ENCODE measurements at places on chromosomes 3 and 15.

DNA sequence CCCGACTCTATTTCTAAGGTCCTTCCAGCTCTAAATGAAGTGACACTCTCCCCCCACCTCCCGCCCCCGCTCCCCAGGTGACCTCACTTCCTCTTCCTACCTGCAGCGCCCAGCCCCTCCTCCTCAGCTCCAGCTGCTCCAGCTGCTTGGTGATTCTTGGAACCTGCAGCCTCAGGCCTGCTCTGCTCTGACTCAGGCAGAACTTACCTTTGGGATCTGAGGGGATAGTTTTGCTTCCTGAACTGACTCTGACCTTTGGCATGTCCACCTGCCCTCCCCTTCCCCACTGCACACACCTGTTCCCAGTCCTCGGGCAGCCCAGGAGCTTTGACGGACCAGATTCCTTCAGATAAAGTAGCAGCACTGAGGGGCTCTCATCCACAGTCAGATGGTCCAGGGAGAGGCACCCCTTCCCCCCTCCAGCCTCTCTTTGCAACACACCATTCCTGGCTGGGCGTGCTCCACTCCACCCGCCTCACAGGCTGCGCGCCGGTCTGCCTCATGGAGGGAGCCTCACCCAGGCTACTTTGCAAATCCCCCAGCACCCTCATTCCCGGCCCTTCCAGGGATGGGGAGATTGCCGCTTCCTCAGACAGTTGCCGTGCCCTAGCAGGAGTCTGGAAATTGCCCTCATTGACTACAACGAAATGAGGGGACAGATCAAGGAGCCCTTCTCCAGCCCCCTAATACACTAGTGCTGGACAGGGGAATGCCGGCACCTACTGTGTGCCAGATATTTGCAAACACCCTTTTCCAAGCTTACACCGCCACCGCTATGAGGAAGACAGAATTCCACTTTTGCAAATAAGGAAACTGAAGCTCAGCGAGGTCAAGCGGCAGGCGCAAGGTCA lies 692 bp upstream of the C15orf39 start:
- peak; percentile 45 for DNase-seq

DNA sequence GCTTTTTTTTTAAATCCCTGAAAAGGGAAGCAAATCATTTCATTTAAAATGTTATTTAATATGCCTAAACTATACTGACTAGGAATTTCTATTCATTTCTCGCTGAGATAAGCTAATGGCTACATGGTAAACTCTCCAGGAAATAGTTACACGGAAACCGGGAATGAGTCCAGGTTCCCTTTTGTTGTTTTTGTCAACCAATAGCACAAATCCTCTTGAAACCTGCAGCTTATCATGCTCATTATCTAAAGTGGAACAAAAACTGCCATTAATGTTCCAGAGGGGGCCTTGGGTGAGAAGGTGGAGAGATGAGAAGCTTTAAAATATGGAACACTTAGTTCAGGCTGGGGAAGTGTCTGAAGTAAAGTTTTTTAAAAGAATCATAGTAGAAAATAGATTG lies 113.5 kb upstream of the ALCAM start:
- DNase-seq: no peak

DNA sequence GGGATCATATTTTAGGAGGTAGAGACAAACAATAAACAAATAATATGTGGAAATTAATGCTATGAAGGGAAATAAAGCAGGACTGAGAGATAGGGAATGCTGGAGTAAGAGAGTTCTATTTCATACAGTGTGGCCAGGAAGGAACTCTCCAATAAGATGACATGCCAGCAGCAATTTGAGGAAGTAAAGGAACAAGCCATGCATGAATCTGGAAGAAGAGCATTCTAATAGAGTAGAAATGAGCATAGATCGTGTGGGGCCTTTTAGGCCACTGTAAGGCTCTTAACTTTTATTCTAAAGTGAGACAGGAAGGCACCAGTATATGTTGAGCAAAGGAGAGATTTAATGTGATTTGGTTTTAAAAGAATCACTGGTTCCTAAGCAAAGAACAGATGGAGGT lies 126.3 kb downstream of the DMXL2 start:
- no peak for DNase-seq

- no peak for DNase-seq
These were observed 317.0 kb upstream of the DCBLD2 start for GRCh38 chr3:99218468-99218867.

DNA sequence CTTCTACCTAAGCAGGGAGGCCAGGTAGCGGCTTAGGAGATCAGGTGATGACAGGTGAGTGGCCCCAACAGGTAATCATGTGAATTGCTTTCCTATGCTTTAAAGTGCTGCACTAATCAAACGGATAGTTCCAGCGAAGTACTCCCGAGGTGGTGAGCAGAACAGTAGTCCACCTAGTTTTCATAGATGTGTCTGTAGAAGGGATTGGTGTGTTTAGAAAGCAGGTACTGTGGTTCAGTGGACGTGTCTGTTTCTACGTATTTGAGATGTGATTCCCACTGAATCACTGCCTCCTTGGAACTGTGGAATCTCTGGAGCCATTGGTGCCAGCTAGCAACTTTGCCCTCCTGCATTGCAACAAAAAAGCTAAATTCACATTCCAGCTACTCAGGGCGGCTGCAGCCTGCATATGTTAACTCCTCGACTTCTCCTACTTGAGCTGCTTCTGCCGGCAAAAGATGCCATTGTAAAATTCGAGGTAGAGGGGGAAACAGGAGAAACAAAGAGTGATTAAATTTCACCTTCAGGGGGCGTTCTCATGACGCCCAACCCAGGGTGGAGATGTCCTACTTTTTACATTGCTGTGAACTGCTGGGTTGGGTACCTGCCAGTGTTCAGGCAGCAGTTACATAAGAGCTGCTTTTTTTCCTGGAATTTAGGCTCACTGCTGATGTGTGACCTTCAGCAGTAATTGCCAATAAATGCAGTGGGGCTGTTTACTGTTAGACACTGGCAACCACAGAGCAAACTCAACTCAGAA lies 227.3 kb downstream of the ITPR1 start:
- no peak for DNase-seq

DNA sequence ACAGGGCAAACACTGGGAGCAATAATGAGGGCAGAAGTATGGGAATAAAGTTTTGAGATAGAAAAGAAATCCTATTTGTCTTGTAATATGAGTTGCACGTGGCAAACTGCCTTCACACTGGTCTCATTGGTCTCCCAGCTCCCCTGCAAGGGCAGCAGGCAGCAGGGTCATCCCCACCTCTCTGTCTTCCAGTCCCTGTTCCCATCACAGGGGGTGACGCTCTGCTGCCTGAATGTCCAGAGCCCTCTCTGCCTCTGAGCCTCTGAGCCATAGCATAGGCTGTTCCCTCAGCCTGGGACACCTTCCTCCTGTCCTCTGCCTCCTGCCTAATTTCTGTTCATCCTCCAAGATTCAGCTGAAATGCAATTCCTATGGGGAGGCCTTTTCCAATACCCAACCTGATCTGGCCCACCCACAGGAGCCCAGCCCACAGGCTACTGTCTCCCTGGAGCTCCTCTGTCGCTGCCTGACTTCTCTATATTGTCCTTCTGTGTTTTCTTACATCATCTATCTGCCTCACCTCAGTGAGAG lies 12.1 kb upstream of the SKOR1 start:
- no peak for DNase-seq

DNA sequence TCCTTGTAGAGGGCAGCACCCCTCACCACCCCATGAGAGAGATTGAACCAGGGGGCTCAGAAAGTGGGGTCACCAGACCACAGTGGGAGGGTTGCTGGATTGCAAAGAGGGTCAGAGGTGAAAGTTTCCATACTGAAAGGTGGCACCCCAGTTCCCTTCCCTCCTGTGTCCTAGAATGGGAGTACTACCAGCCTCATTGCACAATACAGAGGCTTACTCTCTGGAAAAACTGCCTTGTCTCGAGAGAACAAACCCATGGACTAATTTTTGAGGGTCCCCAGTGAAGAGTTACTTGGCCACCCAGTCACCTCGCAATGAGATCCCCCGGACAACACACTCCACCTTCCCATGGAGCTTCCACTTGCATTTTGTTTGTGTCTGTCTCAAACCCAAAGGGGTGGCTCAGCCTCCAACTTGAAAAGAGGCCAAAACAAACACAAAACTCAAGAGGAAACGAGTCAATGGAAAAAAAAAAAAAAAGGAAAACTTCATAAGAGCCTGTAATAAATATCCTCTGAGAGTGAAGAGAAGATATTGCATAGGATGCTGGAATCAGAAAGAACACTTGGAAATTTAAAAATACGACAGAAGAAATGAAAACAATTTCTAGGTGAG lies 18.6 kb downstream of the MESP2 start:
- no peak for DNase-seq

DNA sequence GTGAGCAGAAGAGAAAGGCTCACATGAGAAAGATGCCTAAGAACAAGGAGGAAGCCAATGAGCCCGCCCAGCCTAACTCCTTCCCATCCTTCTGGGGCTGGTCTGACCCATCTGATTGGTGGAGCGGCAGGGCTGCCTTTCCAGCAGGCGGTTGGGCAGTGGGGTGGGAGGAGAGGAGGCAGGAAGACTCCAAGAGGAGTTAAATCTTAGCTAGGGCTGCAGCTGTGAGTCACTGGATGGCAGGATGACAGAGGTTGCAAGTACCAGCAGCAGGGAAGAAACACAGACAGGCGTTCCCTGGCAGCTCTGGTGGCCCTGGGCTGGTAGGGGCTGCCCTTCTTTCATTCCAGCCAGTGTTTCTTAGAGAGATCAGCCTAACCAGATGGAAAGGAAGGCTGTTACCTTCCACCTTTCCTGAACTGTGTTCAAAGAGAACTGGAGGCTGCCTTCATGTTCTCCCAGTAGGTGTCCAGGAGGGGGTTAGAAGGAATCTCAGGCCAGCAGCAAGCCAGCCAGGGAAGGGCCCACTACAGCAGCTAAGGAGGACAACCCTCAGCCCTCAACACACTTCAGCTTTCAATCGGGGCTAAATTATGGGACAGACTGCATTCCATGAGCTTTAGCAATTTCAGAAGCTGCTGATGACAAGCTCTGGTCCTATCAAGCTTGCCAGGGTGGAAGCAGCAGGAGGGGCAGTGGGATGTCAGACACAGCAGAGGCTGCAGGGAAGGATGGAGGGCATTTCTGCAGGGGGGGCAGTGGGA lies 50.3 kb downstream of the CHSY1 start:
- DNase-seq: no peak
